ENCODE measurements at places on chromosomes 5 and 9.

DNA sequence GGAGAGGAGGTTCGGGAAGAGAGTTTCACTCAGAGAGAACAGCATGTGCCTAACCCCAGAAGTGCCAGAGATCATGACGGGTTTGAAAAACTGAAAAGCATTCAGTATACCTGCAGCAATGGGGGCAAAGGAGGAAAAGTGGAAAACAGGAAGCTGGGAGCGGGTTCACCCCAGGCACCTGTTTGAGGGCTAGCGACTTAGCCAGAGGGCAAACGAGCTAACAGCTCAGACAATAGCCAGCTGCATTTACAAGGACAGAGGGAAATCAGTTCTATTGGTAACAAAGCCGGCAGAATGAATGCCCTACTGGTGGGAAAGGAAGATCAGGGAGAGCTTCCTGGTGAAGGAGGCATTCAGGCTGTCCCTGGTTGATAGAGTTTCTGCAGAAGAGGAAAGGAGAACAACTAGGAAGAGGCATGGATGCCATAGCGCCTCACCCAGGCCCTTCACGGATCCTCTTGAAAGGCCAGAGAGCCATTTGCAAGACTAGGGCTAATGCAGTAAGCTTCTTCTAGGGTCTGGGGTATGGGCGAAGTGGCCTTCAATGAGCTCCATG lies 141.7 kb upstream of the ADRA1B start:
- DNase-seq = no peak

DNA sequence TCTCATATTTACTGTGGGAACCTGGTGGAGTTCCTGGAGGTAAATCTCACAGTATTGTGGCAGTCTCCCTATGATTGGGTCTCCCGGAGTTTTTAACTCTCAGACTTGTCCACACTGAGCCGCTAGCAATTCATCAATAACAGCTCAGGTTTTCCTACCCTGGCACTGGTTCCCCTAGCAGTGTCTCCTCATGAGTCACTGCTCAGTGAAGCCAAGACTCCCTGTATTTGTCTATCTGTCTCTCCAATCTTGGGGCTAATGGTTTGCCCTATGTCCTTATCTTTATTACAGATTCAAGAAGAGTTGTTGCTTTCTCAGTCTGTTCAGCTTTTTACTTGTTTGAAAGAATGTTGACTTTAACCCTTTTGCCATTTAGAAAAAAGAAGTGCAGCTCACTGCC lies 176.7 kb upstream of the FGF10 start:
- no peak for DNase-seq

DNA sequence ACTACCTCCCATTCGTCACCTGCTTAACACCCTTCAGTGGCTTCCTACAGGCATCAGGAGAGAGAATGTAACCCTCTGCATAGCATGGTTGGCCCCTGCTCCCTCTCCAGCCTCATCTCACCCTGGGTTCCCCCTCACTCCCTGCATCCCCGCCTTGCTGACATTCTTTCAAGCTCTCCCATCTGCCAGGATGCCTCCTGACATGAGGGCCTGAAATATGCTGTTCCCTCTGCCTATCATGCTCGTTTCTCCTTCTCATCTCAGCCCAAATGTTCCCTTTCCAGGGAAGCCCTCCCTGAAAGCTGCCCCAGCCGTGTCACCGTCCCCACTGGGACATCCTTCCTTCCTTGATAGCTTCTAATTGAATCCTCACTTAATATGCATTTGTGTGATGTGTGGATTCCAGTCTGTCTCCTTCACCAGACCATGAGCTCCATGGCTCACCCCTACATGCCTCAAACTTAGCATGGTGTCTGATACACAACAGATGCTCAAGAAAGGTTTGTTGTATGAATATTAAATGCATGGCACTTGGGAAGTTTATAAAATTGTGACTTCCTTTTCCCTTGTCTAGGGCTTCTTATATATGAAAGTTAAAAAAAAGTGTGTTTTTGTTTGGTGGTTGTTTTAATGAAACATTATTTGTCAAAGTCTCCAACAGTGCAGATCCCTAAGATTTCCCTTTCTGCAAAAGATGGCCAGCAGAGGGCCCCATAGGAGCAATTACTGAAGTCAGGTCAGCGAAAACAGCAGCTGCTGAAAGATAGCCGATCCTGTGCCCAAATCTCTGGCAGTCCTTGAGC lies 7.3 kb upstream of the C5orf58 start:
- peak; percentile 33 for DNase-seq

DNA sequence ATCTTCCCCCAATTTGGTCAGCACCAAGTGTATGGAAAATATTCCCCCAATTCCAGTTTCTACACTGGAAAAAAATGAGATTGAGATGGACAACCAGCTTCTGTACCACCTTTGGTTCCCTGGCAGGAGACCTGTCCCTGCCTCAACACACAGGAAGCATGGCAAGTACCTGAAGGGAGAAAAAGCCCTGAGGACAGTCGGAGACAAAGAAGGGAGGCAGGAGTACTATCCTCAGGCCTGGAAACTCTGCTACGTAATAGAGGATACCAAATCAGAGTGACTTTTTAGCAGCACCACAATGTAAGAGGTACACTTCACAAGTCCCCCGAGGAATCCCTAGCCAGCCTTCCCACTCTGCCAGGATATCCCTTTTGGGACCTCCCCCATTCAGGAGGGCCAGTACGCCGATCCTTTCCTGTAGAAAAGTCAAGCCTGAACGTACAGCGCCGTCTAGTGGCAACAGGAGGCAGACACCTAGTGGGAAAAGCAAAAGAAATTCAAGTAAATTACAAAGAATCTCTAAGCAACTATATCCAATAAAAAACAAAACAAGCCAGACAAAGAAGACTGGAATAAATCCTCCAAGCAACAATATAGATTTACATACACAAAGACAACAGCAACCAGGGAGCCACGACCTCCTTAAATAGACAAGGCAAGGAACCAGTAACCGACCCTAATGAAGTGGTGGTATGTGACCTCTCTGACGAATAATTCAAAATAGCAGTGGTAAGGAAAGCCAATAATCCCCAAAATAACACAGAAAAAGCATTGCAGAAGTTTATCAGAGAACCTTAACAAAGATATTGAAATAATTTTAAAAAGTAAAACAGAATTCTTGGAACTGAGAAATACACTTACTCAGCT lies 63.3 kb upstream of the SLCO6A1 start:
- no peak for DNase-seq

- DNase-seq = no peak
These were observed 2.4 kb upstream of the VAV2 start for GRCh38 chr9:133994353-133995011.

- no peak for DNase-seq
These were observed 24.8 kb downstream of the ANXA1 start for GRCh38 chr9:73176450-73176875.

GRCh38 chr9:17017931-17018491 lies 116.8 kb upstream of the CNTLN start:
- no peak for DNase-seq

DNA sequence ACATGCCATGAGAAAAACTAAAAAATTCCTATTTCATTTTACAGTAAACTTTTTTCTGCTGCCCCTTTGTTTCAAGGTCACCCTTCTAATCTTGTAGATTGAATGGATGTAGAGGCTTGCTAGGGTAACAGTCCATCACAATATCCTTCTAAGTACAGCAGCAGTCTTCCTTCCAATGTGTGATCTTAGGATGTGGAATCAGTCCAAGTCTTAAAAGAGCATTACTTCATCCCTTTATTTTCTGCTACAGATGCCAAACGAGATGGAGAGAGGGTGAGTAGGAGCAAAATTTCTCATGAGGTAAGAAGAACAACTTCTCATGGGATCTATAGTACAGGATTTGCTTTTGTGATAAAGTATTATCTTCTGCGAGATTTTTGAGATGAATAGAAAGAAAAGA lies 704 bp upstream of the IL33 start:
- no peak for DNase-seq

GRCh38 chr5:13328316-13328715 lies 616.2 kb downstream of the DNAH5 start:
- no peak for DNase-seq

DNA sequence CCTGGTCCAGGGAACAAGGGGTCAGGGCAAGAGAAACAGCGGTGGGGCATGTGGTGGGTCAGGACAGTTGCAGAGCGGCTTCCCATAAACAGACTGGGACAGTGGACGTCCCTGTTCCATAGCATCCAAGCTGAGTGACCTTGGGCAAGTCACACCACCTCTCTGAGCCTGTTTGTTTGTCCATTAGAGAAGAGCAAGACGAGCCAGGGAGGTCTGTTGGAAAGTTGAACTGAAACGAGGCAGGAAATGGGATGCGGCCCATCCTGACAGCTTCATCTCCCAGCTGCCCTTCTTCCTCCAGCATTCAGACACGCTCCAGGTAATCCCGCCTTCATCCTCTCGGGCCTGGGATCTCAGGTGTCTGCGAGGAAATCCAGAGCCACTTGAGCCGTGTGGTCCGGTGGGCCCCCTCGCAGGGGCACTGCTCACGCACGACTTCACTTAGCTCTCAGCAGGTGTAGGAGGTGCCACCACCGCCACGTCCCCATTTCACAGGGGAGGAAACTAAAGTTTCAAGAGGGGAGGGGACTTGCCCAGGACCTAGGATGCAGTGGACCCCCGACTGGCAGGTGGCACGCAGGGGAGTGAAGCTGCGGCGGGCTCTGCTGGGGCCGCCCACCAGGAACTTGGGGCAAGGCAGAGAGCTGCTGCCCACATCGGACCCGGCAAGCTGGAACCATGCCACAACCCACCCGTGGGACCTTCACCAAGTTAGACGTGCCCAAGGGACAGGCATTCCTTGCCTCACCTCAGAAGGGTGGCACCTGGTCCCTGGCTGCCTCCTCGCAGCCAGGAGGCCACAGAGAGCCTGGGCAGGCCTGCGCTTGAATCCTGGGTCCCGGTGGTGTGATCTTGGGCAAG lies 13.0 kb downstream of the PTGES2 start:
- DNase-seq = no peak

- DNase-seq = no peak
These were observed 28.1 kb upstream of the PDE8B start for GRCh38 chr5:77182367-77182766.

DNA sequence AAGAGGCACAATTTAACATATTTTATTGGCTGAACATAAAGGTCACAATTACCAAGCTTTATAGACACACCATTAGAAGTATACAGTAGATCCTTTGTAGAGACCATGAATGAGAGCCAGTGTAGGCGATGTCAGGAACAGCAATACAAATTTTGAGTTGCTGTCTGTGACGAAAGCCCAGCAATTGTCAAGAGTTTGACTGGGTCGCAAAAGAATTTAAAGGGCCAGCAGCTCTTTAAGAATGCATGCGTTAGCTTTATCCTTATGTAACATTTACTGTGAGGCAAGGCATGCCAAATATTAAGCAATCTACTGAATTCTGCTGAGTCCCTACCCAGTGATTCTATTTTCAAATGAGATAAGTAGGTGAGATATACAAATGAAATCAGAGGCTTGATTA lies 236.9 kb downstream of the ARRDC3 start:
- no peak for DNase-seq

DNA sequence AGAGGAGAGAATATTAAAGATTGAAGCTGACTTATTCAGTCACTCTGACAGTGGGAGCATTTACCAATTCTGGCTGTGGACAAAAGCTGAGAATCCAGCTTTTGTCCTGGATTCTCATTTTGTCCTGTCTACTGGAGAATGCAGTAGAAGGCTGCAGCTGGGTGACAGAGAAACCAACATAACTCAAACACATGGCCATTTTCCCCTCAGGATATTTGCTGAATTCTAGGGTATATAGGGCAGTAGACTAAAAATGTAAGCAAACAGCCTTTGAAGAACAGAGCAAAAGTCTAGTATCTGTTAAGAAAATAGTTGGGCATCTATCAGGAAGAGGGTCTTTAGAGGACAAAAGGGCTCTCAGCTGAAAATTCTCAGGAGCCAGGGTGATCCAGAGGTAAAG lies 20.6 kb downstream of the ZNF484 start:
- no peak for DNase-seq

DNA sequence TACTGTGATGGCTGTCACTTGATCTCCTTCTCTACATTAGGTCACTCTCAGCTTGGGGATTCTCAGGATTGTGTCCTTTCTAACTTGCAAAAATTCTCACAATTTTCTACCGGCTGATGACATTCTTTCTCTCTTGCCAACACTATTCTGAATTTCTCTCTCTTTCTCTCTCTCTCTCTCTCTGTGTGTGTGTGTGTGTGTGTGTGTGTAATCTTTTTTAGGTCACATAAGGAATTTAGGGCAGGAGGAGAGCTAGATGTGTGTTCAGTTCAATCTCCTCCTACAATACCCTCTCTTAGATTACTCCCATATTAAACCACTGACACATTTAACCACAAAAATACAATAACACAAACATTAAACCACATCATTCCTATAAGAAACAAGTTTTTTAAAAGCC lies 242.3 kb upstream of the NREP start:
- no peak for DNase-seq

GRCh38 chr9:77677397-77677796 lies 29.3 kb upstream of the GNA14 start:
- no peak for DNase-seq

GRCh38 chr9:33393581-33393980 lies 8.8 kb downstream of the AQP7 start:
- DNase-seq = no peak

- no peak for DNase-seq
These were observed 35.0 kb upstream of the DMRT1 start for GRCh38 chr9:806285-807156.

DNA sequence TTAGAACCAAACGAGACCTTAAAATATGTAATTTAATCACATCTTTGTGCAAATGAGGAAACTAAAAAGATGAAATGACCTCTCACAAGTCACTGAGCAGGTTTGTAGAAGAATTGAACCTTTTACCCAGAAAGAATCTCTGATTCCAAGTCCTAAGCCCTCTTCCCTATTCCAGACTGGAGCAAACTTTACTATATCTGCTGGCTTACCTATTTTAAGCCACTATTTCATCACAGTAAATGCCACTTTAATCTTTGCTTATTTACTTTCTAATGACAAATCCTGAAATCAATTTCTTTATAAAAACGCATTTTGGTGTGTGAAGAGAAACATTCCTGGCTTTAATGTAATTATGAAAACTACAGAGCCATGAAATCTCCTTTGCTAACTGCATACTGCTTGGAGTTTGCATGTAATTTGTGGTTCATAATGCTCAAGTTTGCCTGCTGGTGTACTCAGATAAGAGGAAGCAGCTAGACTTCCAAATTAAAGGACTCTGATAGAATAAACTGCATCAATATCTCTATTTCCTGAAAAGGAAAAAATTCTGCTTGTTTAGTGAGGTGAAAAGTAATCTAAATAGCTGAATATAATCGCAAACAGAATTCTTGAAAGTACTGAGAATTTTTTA lies 121.2 kb downstream of the RAB3C start:
- no peak for DNase-seq

GRCh38 chr5:92998456-92998855 lies 582.6 kb downstream of the NR2F1-AS1 start:
- DNase-seq = no peak

DNA sequence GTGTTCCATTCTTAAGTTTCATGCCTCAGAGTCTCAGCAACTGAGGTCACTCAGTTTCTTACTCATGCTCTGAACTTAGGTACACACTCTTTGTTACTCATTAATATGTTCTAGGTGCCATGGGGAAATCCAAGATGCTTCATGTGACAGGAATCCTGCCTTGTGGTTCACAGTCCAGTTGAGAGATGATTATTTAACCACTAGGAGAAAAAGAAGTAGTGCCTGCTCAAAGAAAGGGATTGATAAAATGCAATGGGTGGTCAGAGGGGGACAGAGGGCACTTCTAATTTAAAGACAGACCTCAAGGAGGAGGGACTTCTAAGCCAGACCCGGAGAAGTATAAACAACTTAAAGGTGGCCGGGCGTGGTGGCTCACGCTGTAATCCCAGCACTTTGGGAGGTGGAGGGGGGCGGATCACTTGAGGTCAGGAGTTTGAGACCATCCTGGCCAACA lies 69.0 kb downstream of the UGCG start:
- no peak for DNase-seq

- DNase-seq = no peak
These were observed at the start of gene MVB12B for GRCh38 chr9:126326228-126327005. Gene MVB12B (plus strand): TSS chr9:126326829. CDS start chr9:126326930, 101 bp downstream.
